Stimulated activated CD8-positive, alpha-beta memory T cell treated with anti-CD3 and anti-CD28 coated beads, Interleukin-15, amount 100 ng/mL, for 24 hours (primary cell): ENCODE measurements at places on chromosomes 12 and 14.

DNA sequence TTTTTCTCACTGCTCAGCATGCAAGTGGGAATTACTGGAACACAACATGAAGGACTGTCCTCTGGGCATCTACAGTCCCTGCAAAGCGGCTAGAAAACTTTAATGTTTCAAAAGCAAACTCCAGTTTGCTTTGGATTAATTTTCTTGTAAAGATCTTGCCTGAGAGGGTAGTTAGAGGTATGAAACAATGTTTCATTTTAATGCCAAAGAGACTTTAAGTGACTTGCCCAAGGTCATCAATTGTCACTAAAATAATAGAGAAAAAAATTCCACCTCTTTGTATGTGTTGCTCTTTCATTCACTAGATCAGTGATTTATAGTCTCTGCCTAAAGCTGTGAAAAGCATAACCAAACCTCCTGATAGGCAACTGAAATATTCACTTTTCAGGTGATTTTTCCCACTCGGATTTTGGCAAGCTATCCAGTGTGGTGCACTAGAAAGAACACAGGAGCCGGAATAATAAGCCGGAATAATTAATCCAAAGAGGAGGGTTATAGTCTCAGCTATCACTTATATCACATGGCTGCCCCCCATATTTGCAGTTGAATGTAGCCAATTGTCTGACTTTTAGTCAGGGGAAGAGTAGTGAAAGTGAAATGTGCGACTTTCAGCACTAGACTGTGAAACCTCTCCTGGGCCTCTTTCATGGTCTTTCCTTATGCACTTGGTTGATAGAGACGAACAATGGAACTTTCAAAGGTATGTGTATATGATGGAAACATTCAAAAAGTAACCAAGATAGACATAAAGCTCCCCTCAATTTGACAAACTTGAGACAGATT, 107.7 kb downstream of the SLC6A15 start:
- no peak for DNase-seq

DNA sequence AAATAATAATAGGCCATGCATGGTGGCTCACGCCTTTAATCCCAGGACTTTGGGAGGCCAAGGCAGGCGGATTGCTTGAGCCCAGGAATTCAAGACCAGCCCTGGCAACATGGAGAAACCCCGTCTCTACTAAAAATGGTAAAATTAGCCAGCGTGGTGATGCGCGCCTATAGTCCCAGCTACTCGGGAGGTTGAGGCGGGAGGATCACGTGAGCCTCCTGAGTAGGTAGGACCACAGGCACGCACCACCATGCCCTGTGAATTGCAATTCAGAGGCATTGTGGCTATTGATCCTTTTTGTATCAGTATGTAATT, 2.3 kb downstream of the ARHGDIB start:
- no peak for DNase-seq

GRCh38 chr12:78229591-78230101, 399.0 kb downstream of the NAV3 start:
- no peak for DNase-seq

GRCh38 chr14:105582639-105583038, 56.3 kb downstream of the TMEM121 start:
- DNase-seq, result no peak

GRCh38 chr12:101039848-101040531, 170.0 kb downstream of the SLC5A8 start:
- DNase-seq, result no peak

GRCh38 chr12:109934026-109934425, 34.0 kb downstream of the TCHP start:
- DNase-seq, result no peak

DNA sequence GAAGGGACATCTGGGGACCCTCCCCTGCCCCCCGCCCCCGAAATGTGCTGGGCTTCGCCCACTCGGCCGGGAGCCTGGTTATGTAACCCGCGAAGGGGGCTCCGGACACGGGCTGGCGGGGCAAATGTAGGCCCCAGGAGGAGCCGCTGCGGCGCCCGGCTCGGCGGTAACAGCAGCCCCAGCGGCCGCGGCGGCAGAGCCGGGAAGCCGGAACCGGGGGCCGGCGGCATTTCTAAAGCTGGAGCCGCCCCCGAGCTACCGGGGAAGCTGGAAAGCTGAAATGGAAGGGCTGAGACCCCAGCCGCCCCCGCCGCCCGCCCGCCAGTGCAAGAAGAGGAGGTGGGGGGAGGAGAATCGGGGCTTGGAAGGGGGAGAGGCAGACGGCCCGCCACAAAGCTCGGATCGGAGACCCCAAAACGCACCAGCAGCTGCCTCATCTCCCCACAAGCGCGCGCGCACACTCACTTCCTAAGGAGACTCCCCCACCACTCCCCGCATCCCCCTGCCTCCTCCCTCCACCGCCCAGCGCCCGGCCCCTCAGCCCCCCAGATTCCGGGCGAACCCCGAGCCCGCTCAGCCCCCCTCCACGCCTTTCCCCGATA, 1.5 kb downstream of the KDM2B start:
- no peak for DNase-seq

DNA sequence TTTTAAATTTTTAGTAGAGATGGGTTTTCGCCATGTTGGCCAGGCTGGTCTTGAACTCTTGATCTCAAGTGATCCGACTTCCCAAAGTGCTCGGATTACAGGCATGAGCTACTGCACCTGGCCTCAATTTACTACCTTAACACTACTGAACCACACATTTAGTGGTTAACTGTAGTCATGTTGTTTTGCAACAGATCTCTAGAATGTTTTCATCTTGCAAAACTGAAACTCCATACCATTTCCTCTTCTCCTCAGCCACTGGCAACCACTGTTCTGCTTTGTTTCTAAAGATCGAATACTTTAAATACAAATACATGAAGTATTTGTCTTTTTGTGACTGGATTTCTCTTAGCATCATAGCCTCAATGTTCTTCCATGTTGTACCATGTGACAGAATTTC, 15.4 kb upstream of the SMCO2 start:
- no peak for DNase-seq

DNA sequence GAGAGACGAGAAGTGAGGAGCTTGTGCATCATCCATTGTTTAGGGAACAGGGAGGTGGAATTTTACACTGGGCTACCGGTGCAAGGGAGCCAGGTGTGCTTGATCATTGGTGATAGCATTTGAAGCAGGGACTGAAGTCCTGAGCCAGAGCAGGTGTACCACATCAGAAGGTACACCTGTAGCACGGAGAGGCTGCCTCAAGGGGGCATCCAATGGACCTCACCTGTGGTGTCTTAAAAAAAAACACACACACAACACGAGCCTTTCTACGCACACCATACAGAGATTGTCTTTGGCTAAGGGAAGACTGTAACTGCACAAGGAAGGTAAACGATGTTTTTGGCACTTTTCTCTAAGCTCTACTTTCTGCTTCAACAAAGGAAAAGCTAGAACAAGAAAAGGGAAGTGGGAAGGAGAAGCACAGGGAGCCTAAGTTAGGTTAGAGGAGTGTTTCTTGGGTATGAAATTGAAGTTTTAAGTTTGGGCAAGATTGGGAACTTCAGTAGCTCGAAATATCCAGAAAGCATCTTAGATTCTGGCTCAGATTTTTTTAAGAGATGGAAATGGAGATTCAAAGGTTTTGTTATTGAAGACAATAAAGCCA, 334.3 kb upstream of the FBXO33 start:
- DNase-seq, result no peak

GRCh38 chr12:46661110-46661845, 164.5 kb downstream of the SLC38A4 start:
- no peak for DNase-seq

DNA sequence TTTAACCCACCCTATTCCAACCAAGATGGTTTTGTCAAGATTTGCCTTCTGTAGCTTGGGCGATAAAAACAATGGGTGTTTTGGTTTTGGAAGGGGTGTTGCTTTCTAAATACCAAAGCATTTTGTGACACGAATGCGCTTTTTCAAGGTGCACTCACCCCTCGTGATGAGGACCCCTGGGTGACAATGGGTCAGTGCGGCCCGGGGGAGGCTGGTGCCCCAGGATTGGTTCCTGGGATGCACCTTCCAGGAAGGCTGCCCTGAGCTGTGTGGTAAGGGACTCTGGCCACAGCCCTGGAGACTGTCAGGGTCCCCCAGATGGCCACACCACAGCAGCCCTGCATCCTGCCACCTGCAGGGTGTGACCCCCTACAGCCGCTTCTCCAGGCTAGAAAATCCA, 180.6 kb upstream of the MYL2 start:
- DNase-seq, result no peak

DNA sequence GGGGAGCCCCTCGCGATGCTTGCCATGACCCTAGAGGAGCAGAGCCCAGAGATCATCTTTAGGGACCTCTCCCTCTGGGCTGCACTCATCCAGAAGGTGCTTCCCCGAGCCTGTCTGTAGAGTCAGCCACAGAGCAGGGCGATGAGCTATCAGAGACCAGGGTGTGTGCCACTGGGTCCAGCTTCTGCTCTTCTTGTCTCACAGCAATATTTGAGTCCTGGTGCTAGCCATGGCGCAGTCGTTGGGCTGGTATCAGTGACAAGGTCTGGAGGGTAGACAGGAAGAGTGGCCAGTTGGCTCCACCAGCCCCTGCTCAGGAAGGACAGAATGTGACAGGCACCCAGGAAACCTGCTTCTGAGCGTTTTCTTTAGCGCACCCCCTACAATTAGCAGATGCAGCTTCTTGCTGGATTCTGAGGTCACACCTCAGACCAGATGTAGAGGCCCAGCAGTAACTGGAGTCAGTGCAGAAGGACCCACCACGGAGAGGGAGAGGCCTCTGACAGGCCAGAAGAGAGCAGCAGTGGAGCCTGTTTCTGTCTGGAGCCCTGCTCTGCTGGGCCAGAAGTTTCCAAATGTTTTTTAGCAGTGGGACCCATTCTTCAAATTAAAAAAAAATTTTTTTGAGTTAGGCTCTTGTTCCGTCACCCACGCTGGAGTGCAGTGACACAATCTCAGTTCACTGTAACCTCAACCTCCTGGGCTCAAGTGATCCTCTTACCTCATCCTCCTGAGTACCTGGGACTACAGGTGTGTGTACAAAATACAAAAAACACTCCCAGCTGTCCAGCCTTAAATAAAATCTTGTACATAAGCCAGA, 23.7 kb downstream of the ANKRD9 start:
- no peak for DNase-seq
